ENCODE measurements at places on chromosomes 6 and 20. TPM values are rescaled to one million over a fixed set of nuclear protein-coding genes. Genes with fewer than 3 reads are reported as not detected.

BIRC7 gene
- 0.23 TPM for total RNA-seq

CTAGE9 gene
- total RNA-seq, result not detected

TMEM30A gene
- total RNA-seq, result 54.4 TPM

WFDC10B gene
- not detected for total RNA-seq

EEF1A1 gene
- 7,379 TPM for total RNA-seq

SLC22A2 gene
- total RNA-seq, result not detected

RRP36 gene
- 33.4 TPM for total RNA-seq

PDE7B gene
- 0.75 TPM for total RNA-seq

GPR63 gene
- total RNA-seq, result 0.14 TPM

F13A1 gene
- total RNA-seq, result 4.9 TPM

CYP24A1 gene
- not detected for total RNA-seq

PAK5 gene
- 0.17 TPM for total RNA-seq

PI3 gene
- not detected for total RNA-seq

DEFB132 gene
- total RNA-seq, result not detected

HMGCLL1 gene
- 0.93 TPM for total RNA-seq

ACOT13 gene
- total RNA-seq, result 21.8 TPM

TM9SF4 gene
- 23.8 TPM for total RNA-seq

CNR1 gene
- total RNA-seq, result 0.67 TPM

TBXT gene
- total RNA-seq, result not detected

HLA-DQA2 gene
- total RNA-seq, result 0.23 TPM

PHACTR2 gene
- 15.1 TPM for total RNA-seq
